ENCODE measurements at places on chromosomes 3 and 15.

DNA sequence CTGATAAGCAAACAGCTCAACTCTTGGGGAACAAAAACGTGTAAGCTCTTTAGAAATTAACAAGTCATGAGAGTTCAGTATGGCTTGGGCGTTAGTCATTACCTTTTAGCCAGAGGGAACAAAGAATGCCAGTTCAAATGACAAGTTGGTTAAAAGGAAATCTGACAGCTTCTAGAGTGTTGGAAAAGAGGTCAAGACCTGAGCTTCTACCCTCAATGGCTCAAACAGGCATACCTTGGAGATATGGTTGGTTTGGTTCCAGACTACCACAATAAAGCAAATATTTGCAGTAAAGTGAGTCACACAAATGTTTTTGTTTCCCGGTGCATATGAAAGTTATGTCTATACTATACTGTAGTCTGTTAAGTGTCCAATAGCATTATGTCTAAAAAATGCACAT is 136.1 kb downstream of the CACNA1D start:
- DNase-seq = no peak

DNA sequence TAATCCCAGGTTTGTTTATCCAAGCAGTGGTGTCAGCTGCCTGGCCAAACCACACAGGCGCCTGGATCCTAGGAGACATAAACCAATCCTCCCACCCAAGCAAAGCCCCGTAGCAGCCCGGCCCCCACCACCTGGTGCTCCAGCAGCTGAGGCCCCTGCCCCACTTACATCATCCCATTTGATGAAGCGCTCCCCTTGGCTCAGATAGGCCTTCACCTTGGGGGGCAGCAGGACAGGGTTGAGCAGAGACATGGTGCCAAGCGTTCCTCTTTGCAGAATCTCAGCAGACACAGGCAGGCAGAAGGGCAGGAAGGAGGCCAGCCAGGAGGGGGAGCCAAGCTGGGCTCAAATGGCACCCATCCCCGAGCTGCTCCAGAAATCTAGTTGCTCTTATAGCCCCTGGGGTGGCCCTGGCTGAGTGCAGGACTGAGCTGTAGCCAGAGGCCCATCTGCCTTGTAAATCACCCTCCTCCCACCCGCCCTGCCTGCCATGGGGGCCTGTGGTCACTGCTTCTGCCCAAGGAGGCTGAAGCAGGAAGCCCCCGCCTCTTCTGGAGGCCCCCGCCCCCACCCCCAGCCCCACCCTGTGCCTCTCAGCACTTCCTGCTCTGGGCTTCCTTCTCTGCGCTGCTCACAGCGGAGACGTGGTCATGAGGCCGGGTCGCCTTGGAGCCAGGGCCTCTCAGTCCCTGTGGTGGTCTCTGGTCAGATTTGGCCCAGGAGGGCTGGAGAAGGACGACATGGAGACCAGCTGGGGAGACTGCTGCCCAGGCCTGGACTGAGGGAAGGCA is at the start of gene PLCB2:
Gene PLCB2 (minus strand): TSS at position 515 of the 791 bp plus-strand sequence. CDS start 263 bp downstream, at position 252.
- no peak for DNase-seq

DNA sequence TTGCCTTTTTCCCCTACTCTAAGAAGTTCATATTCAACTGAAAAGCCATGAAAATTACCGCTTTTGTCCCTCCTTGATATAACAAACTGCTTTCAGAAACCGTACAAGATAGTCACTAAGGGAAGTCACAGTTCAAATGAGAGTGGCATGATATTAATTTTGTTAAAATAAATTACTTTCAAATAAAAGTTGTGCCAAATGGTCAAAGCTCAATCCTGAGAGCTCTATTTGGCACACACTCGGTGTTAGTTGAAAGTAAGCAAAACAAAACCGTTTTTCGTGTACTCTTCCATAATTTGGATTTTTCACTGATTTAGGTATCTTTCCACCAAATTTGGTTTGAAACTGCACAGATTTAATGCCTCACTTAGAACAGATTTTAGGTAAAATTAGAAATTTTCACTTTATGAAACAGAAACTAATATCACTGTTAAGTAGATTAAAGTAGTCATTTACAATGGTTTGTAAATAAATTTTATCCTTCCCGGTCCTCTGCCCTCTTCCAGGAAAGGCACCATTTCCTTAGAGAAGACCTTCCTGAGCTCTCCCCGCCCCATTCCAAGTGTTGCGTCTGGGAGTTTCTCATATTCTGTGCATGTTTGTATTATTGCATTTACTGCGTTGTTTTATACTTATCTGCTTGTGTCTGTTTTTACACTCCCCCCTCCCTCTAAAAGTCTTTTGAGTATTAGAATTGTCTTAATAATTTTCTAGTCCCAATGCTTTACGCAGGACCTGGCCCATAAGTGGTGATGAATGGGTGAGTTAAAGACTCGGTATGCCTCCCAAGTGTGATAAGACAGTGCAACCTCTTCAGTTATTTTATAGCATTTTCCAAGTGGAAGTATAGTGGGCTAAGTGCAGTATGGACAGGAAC is 853 bp downstream of the TCAIM start:
- no peak for DNase-seq

GRCh38 chr3:105083945-105084344 is 282.8 kb upstream of the ALCAM start:
- no peak for DNase-seq

GRCh38 chr15:85742186-85742821 is 52.4 kb downstream of the KLHL25 start:
- no peak for DNase-seq

DNA sequence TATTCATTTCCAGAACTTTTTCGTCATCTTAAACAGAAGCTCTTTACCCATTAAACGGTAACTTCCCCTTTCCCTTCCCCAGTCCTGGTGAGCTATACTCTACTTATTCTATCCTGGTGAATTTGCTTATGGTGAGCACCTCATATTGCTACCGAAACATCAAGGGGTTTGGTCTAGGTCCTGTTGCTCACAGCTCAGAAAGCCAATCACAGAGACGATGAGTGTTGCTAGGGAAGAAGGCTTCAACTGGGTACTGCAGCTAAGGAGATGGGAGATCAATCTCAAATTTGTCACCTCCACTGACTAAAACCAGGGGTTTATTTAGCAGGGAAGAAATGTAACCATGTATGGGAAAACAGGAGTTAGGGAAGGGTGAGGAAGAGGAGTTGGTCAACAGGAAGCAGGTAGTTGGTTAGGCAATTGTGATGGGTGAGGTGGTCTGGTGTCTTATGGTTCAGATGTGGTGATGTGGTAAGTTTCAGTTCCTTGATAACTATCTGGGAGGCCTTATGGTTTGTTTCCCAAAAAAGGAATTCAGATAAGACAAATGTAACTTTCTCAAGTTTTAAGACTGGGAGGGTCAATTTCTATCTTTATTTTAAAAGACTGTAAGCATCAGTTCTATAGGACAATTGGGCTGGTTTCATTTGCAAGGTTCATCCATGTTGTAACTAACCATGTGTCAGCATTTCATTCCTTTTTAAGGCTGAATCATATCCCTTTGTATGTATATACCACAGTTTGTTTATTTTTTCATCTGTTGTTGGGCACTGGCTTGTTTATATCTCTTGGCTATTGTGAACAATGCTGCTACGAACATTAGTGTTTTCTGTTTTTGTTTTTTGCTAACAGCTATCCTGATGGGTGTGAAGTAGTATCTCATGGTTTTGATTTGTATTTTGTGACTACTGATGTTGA is 24.3 kb downstream of the ARHGAP11B start:
- no peak for DNase-seq

- DNase-seq = peak; percentile 66
Measured at GRCh38 chr3:134609821-134610431, 40.9 kb downstream of the KY start.

DNA sequence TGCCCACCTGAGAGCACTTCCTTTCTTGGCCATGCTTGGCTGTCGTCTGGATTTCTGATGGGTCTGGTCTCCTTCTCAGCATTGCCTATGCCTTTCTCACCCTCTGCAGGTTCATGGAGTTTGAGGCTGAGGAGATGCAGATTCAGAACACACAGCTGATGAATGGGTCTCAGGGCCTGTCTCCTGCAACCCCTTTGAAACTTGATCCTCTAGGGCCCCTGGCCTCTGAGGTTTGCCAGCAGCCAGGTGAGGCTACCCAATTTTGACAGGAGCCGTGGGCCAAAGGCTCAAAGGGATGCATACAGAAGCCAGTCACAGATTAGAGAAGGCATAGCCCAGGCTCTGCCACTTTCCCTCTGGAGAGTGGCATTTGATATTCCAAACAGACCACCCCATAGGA is 10.5 kb downstream of the NUTM1 start:
- no peak for DNase-seq

- no peak for DNase-seq
Measured at GRCh38 chr3:178001670-178002101, 534.5 kb upstream of the KCNMB2 start.

GRCh38 chr15:82108489-82109078 is 62.8 kb upstream of the MEX3B start:
- DNase-seq = no peak

DNA sequence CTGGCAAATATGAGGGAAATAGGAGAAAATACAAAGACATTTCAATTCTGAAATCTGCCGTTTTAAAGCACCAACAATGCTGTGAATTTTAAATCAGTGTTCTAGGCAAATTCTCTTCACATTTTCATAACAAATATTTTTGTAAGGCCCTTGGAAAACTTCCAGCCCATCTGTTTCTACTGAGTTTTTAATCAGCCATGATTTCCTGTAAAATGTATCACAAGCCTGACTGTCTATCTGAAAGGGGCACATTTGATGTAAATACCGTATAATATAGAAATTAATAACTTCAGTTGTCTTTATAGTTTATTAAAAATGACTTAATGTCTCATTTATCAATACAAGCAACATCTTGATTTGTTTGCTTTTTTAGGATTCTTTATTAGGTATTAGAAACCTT is 454.7 kb downstream of the PYDC2 start:
- DNase-seq = no peak

GRCh38 chr3:115255197-115255585 is 108.1 kb upstream of the ZBTB20 start:
- DNase-seq = no peak

GRCh38 chr15:67126551-67127330 is 61.3 kb downstream of the SMAD3 start:
- DNase-seq = no peak

- DNase-seq = no peak
Measured at GRCh38 chr3:53613125-53613524, 118.7 kb downstream of the CACNA1D start.

DNA sequence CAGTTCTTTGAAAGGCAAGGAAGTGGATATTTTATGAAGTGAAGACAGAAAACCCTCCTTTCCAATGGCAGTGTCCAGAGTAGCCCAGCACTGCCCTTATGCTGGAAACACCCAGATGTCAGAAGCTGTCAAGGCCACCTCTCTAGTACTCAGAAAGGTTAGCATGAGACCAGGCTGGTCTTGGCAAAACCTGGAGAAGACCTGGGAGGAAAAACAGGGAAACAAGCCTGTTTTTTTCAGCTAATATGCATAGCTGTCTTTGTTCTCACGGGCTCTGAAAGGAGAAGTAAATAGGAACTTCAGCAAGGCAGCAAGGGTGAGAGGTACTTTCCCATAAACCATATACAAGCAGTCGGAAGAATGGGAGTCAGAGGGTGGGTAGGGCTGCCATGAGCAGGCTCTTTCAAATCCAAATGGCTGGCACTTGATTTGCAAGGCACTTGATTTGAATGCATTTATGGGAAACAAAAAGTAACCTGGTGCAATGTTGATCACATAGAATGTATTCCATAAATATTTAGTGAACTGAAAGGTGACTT is 55.8 kb downstream of the HEG1 start:
- DNase-seq = no peak

DNA sequence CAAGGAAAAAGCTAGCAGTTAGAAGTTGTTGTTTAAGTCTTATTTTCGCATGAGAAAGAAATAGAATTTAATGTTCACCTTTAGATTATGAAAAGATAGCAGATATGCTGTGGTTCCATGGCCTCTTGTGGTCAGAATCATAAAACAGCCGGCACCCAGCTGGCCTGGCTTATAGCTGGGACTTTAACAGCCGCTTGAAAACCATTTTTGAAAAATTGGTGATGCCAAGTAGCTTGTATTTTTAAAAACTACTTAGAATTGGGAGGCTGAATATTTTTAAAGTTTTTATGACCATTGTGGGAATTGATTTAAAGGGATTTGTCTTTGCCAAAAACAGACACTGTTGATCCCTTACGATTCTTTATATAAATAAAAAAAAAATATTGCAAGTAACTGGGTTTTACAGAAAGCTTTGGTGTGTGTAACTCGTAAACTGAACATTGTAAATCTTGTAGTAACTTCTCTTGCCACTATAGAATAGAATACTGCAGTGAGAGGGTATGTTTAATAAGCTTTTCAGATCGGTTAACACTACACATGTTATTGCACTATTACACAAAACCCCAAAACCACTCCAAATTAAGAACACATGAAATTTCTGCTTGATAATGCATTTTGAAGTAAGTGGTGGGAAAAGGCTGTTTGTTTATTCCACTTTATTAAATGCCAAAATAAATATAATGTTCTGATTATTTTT is 6.6 kb downstream of the ARRDC4 start:
- DNase-seq = no peak

DNA sequence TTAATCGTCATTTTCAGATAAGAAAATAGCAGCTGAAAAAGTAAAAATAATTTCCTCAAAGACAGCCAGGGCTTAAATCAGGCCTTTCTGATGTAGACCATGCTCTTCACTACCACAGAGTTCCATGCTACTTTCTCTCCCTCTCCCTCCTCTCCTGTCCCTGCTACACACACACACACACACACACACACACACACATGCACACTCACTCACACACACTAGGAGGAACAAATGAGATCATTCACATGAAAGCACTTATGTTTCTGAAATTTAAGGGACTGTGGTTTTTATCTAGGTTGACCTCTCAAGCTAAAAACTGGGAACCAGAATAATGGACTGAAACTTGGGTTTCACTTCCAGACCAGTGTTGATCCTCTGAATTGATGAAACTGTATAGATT is 4.1 kb upstream of the PSMA4 start:
- no peak for DNase-seq

DNA sequence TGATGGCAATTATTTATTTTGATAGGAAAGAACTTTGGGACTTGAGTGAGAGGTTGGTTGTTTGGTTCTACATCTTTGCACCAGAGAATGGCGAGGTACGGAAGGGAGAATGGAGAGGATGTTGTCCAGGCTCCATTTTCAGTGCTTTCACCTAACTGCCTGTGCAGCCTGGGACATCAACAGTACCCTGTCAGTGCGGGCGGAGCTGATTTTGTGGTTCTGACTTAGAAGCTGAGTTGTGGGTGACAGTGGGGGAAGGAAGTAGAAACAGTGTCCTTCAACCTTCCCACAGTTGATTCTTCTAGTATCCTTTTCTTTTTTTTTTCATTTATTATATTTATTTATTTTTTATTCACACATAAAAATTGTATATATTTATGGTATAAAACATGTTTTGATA is 95.3 kb downstream of the TIGIT start:
- no peak for DNase-seq

- no peak for DNase-seq
Measured at GRCh38 chr3:184443831-184444230, 64.0 kb downstream of the CHRD start.

- DNase-seq = no peak
Measured at GRCh38 chr3:67000009-67000408, 1.9 kb downstream of the KBTBD8 start.

DNA sequence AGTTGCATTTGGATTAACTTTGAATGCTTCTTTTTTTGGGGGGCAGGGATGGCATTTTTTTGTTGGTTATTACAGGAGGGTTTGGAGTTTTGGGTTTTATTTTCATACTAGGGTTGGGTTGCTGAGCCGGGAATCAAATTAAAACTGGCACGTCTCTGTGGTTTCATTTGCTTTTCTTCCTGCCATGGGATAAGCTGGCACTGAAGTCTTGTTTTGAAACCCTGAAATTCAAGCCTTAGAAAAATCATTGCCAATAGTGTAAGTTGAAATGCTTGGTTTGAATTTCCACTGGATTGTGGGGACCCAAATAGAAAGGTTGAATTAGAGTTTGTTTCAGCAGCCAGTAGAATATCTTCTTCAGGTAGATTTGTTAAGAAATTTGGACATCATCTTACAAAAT is 193.1 kb upstream of the DCBLD2 start:
- DNase-seq = no peak

All from type B pancreatic cell (in vitro differentiated cells).